Osteoblast (primary cell): ENCODE measurements at places on chromosomes 12 and 14. TPM values are rescaled to one million over a fixed set of nuclear protein-coding genes. Genes with fewer than 3 reads are reported as not detected.

Gene RERG
- total RNA-seq: 0.29 TPM in 1 of 2 replicates, not detected in the other

Gene KRT3
- total RNA-seq: not detected in 2 replicates

Gene LALBA
- total RNA-seq: not detected in 2 replicates

Gene TRPV4
- 3.2 and 5.8 TPM in 2 replicates for total RNA-seq

Gene EFS
- 9.8 and 14.1 TPM in 2 replicates for total RNA-seq

Gene TBX3
- 11.9 and 14.1 TPM in 2 replicates for total RNA-seq

Gene ASPG
- under 0.01 TPM in 1 of 2 replicates, not detected in the other for total RNA-seq

Gene LTBR
- 110 and 121 TPM in 2 replicates for total RNA-seq

Gene BLOC1S1
- 46.0 and 59.4 TPM in 2 replicates for total RNA-seq

Gene IL23A
- total RNA-seq: not detected in 2 replicates

Gene TNS2
- total RNA-seq: 72.0 and 76.0 TPM in 2 replicates

Gene FANCM
- total RNA-seq: 6.2 and 6.8 TPM in 2 replicates

Gene ARMH4
- 10.9 and 14.1 TPM in 2 replicates for total RNA-seq

Gene PTGES3
- total RNA-seq: 63.0 and 71.3 TPM in 2 replicates

Gene EML1
- total RNA-seq: 38.0 and 46.7 TPM in 2 replicates

Gene CCDC88C
- 0.29 and 0.36 TPM in 2 replicates for total RNA-seq

Gene E2F7
- 13.4 and 16.5 TPM in 2 replicates for total RNA-seq

Gene SLC25A21
- 0.29 and 0.72 TPM in 2 replicates for total RNA-seq

Gene RTL1
- not detected in 2 replicates for total RNA-seq

Gene RILPL2
- total RNA-seq: 5.1 and 5.3 TPM in 2 replicates

Gene EP400
- total RNA-seq: 14.4 and 14.5 TPM in 2 replicates

Gene CRADD
- 15.3 and 15.6 TPM in 2 replicates for total RNA-seq

Gene TTC8
- total RNA-seq: 30.8 and 36.5 TPM in 2 replicates
